ENCODE measurements at places on chromosomes 11 and 22.

GRCh38 chr22:19271856-19272535, 19.5 kb downstream of the CLTCL1 start:
- H3K4me3 ChIP-seq = no peak overlapping the region
- peaks cover 33% of the 10 kb centered on the region for H3K4me1 ChIP-seq
- DNase-seq = peak; percentile 89
- H3K27ac ChIP-seq = peak overlapping the region; percentile 81
- H3K36me3 ChIP-seq = no peaks in the 10 kb centered on the region

- H3K36me3 ChIP-seq = no peaks in the 10 kb centered on the region
- H3K27ac ChIP-seq = no peak overlapping the region
- no peak for DNase-seq
- H3K4me3 ChIP-seq = no peak overlapping the region
Measured at GRCh38 chr11:68142028-68142412, 20.8 kb upstream of the CHKA start.

DNA sequence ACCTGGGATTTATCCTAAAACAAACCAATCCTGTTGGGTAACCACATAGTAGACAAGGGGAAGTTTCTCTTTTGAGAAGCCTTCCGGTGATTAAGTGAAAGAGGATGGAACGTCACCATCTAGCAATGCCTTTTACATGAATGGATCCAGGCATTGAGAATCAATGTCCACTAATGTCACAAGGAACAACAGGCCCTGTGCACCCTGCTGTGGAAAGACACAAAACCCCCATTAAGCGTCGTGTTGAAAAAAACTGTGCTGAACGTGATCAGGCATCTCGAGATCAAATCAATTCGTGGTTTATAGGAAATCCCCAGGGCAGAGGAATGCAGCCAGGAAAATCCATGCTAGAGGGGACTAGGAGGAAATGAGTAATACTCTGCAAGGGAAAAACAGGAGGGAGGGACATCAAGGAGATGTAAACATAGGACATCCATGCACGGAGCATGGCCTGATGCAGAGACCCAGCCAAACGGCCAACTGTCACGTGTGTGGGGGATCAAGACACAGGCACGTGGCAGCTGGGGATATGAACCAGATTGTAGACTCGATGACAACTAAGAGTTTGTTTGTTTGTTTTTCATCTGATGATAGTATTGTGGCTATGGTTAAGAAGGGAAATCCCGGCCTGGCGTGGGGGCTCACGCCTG, 38.6 kb upstream of the CARS1 start:
- no peak overlapping the region for H3K4me3 ChIP-seq
- no peaks in the 10 kb centered on the region for H3K4me1 ChIP-seq
- no peak for DNase-seq
- peaks cover 68% of the 10 kb centered on the region for H3K27me3 ChIP-seq
- no peaks in the 10 kb centered on the region for H3K36me3 ChIP-seq

DNA sequence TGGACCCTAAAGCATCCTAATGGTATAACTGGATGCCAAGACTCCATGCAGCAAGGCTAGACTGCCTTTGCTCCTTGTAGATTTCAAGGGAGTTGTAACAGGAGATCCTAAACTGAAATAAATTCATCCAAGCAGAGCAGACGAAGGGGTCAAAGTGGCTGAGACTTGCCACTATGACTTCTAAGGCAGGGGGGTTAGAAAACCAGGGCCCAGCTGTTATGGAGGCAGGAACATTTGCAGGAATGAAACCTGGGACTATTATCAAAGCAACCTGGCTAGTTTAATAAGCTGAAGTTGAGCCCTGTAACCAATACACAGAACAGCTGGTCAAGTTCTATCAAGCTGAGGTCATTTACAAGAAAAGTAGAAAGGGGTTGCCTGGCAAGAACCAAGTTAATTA, 122.2 kb upstream of the TRPC6 start:
- no peaks in the 10 kb centered on the region for H3K27me3 ChIP-seq
- no peak overlapping the region for H3K27ac ChIP-seq
- H3K4me3 ChIP-seq = no peak overlapping the region
- DNase-seq = no peak

- H3K36me3 ChIP-seq = no peaks in the 10 kb centered on the region
- H3K27ac ChIP-seq = no peak overlapping the region
- peaks cover 10% of the 10 kb centered on the region for H3K4me1 ChIP-seq
- no peak overlapping the region for H3K4me3 ChIP-seq
- H3K27me3 ChIP-seq = peaks cover 22% of the 10 kb centered on the region
Measured at GRCh38 chr22:27705408-27706080, 96.0 kb downstream of the MN1 start.

DNA sequence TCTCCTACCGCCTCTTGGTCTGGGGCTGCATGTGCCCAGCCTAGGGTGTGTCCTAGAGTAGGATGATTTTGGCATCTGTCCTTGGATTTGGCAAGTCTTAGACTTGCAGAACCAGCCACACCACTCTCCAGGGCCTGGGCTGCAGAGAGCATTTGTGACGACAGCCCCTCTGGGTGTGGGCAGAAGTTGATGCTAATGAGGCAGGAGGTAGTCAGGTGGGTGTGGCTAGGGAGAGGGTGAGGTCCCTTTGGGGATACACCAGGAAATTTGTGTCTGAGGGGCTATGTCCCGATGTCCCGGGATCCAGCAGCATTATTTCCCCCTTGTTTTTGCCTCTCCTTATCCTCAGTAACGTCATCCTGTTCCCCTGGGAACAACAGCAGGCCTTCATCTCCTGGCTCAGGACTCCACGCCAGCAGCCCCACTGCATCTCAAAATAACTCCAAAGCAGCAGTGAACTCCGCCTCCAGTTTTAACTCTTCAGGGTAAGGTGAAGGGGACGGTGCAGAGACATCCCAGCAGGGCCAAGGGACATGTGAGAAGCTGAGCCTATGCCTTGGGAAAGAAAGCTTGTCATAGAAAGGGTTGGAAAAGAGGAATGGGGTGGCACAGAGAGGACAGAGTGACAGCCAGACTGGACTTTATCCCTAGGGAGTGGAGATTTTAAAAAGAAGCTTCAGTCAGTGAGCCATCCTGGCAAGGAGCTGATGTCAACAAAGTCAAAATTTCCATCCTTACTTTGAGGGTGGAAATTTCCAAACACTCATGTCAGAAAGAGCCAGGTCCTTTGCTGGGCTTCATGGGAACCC, 8.0 kb upstream of the TLCD5 start:
- peaks cover 13% of the 10 kb centered on the region for H3K4me1 ChIP-seq
- no peak for DNase-seq
- H3K27me3 ChIP-seq = peaks cover 15% of the 10 kb centered on the region
- no peak overlapping the region for H3K27ac ChIP-seq
- no peak overlapping the region for H3K4me3 ChIP-seq
- no peaks in the 10 kb centered on the region for H3K36me3 ChIP-seq

GRCh38 chr22:27715106-27715505, 86.5 kb downstream of the MN1 start:
- peaks cover 13% of the 10 kb centered on the region for H3K4me1 ChIP-seq
- no peaks in the 10 kb centered on the region for H3K27me3 ChIP-seq
- no peak for DNase-seq

DNA sequence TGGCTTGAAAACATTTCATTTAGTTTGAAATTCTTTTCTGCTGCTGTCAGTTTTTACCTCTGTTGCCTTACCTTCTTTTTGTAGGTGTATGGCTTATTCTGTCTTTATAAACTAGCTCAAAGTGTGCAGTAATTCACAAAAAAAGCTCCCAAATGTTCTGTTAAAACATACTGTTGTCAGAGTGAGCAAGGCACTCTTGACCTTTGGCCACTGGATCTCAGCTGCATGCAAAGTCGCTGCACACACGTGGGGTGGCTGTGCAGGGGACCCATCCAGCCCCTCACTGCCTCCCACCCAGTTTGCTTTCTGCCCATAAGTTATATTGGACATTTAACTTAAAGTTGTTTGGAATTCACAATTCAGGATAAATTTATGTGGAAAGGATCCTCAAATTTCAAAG, 92.2 kb downstream of the AMOTL1 start:
- H3K4me1 ChIP-seq = no peaks in the 10 kb centered on the region
- H3K27ac ChIP-seq = no peak overlapping the region
- no peaks in the 10 kb centered on the region for H3K27me3 ChIP-seq

- H3K27ac ChIP-seq = no peak overlapping the region
- no peaks in the 10 kb centered on the region for H3K4me1 ChIP-seq
- no peak for DNase-seq
- no peaks in the 10 kb centered on the region for H3K36me3 ChIP-seq
Measured at GRCh38 chr11:79520086-79520485, 79.3 kb upstream of the TENM4 start.

GRCh38 chr11:68051191-68052136, 12.6 kb downstream of the TCIRG1 start:
- H3K27me3 ChIP-seq = no peaks in the 10 kb centered on the region
- H3K4me3 ChIP-seq = no peak overlapping the region
- no peak for DNase-seq
- no peak overlapping the region for H3K27ac ChIP-seq
- peaks cover 18% of the 10 kb centered on the region for H3K36me3 ChIP-seq

DNA sequence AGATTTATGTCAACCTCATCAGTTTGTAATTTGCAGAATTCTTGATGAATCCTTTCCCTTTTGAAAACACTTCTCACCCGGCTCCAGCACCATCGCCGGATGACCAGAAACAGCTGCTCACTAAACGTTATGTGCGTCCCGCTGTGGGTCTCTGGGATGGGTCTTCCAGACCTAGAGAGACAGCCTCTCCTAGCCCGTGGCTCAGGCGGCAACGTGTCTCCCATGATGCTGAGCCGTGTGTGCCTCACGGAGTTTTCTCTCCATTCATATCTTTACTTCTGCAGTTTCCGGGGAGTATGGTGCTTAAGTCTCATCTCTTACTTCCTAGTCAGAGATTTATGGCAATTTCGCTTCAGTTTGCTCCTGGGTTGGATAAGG, 25.0 kb upstream of the ACR start:
- peaks cover 13% of the 10 kb centered on the region for H3K4me1 ChIP-seq
- DNase-seq = no peak
- no peak overlapping the region for H3K4me3 ChIP-seq
- H3K36me3 ChIP-seq = peaks cover 7% of the 10 kb centered on the region
- no peaks in the 10 kb centered on the region for H3K27me3 ChIP-seq
- H3K27ac ChIP-seq = no peak overlapping the region

- H3K27ac ChIP-seq = no peak overlapping the region
- H3K4me3 ChIP-seq = no peak overlapping the region
- H3K4me1 ChIP-seq = peaks cover 6% of the 10 kb centered on the region
- DNase-seq = no peak
Measured at GRCh38 chr11:121225382-121225781, 67.2 kb upstream of the SC5D start.

DNA sequence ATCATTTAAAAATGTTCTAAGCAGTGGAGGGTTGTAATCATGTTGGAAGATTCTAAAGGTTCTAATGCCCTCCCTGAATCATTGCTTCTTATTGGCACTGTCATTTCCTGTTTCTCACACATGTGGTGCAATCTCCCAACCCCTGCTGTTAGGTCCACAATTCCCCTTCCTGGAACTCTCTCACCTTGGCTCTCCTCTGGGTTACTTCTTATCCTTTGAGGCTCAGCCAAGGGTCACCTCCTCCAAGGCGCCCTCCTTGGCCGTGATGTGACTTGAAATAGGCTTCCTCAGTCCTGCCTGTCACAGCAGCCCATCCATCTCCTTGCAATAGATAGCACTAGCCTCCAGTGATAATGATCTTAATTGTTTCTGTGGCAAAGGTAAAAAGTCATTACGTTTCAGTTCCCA, 149.8 kb downstream of the TTC17 start:
- no peak for DNase-seq
- H3K36me3 ChIP-seq = no peaks in the 10 kb centered on the region
- H3K27me3 ChIP-seq = peaks cover 12% of the 10 kb centered on the region
- H3K27ac ChIP-seq = no peak overlapping the region
- no peaks in the 10 kb centered on the region for H3K4me1 ChIP-seq

DNA sequence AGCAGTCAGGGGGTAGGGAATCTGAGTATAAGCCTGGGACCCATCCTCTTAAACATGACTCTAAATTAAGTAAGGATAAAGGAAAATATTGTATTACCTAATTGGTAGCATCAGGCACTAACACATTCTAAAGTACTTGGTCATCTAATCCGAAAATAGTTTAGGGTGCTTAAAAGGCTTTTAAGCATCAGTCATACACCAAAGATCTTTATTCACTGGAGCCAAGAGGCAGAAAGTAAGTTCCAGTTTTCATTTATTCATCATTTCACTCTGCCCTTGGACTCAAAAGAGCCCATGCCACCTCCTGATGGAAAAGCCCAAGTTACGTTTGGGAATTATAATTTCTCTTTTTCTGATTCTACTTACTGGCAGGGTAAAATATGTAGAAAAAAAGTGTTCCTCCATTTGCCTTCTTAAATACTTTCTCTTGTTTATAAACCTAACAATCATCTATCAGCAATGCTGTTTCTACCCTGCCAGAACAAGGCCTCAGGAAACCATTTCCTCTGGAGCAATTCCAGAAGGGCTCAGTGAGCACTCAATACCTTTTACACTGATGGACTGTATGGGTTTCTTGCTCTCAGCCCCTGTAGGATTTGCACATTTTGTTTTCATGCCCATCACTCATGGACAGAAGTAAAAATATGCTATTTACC, 120.1 kb upstream of the SLC5A12 start:
- no peak for DNase-seq
- no peaks in the 10 kb centered on the region for H3K36me3 ChIP-seq
- no peak overlapping the region for H3K4me3 ChIP-seq
- no peaks in the 10 kb centered on the region for H3K4me1 ChIP-seq
- no peaks in the 10 kb centered on the region for H3K27me3 ChIP-seq

DNA sequence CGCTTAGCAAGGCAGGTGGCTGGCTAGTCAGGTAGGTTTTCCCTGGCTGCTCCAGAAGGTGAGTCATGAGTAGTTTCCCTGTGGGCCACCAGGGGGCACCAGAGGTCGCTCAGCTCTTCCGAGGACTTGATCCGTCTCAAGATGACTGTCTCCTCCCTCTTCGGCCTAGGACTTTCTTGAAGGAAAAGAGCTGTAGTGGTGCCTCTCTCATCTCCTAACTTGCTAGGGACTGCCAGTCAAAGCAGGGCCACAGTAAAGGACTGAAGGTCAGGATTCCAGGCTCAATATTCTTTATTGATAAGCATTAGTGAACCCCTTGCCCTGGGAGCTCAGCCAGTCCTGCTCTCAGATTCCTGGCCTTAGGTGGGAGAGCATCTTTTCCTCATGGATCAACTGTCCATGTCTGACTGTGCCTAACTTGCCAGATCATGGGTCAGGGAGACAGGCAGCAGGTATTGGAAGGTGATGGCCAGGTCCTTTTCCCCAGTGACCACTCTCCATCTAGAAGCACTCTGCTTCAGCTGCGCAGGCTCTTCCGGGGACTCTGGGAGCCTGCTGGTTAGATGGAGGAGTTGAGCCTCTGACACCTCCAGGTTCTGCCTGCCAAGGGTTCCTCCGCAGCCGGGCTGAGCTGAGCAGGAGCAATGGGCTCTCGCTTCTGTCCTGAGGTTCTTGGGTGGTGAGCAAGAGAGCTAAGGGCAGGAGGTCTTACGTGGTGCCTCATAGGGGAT, 1.9 kb downstream of the POLD4 start:
- no peak overlapping the region for H3K4me3 ChIP-seq
- H3K4me1 ChIP-seq = peaks cover 36% of the 10 kb centered on the region
- no peaks in the 10 kb centered on the region for H3K27me3 ChIP-seq
- no peaks in the 10 kb centered on the region for H3K36me3 ChIP-seq
- H3K27ac ChIP-seq = no peak overlapping the region
- no peak for DNase-seq

- no peak overlapping the region for H3K27ac ChIP-seq
- H3K4me3 ChIP-seq = no peak overlapping the region
- H3K36me3 ChIP-seq = no peaks in the 10 kb centered on the region
- no peaks in the 10 kb centered on the region for H3K27me3 ChIP-seq
Measured at GRCh38 chr11:99275521-99275920, 254.8 kb downstream of the CNTN5 start.

Measured in HepG2 (cell line).